Stimulated activated CD8-positive, alpha-beta memory T cell treated with anti-CD3 and anti-CD28 coated beads, Interleukin-4, amount 100 ng/mL, for 1 hour (primary cell): ENCODE measurements at places on chromosomes 6 and 20.

DNA sequence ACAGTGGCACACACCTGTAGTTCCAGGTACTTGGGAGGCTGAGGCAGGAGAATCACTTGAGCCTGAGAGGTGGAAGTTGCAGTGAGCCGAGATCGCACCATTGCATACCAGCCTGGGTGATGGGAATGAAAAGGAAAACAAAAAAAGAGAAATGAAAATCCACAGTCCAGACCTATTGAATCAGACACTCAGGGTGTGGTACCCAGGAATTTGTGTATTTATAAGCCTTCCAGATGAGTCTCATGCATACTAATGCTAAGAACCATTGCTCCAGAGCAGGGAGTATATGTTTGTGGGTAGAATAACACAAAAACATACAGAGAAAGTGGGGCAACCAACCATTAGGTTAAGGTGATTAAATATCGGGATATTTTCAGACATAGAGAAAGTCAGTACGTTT lies 36.1 kb upstream of the PLCB4 start:
- no peak for DNase-seq

GRCh38 chr6:159254186-159254585 lies 85.0 kb downstream of the FNDC1 start:
- no peak for DNase-seq

DNA sequence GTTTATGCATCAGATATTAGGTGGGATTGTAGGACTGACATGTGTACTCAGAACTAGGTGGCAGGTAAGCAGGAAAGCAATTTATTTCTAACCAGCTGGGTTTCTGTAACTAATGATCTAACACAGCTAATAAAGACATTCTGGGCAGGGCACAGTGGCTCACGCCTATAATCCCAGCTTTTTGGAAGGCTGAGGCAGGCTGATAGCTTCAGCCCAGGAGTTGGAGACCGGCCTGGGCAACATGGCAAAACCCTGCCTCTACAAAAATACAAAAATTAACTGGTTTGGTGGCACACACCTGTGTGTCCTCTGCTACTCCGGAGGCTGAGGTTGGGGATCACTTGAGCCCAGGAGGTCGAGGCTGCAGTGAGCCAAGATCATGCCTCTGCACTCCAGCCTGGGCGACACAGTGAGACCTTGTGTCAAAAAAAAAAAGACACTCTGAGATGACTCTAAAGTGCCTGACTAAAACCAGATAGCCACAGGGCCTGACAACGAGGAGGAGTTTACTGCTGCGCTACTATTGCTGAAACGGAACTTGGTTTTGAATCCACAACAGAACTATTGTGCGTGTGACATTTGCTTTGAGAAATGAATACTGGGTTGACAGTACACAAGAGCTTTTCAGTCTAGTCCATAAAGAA lies 29.2 kb upstream of the CEP85L start:
- no peak for DNase-seq

DNA sequence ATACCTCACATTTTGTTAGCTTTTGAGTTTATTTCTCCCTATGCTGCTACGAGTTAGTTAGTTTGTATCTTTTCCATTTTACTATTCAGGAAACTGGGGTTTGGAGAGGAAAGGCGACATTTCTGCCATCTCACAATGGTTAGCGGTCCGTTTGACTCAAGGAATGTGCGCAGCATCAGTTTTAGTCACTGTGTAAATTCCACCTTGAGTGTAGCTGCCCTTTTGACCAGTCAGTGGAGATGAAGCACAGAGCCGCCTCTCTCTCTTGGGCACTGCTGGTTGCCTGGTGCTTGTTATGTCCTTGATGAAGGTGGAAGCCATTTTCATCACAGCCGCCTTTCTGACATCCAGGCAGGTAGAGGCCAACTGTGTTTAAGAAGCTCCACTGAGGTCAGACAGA lies 185.5 kb downstream of the SCP2D1 start:
- no peak for DNase-seq

DNA sequence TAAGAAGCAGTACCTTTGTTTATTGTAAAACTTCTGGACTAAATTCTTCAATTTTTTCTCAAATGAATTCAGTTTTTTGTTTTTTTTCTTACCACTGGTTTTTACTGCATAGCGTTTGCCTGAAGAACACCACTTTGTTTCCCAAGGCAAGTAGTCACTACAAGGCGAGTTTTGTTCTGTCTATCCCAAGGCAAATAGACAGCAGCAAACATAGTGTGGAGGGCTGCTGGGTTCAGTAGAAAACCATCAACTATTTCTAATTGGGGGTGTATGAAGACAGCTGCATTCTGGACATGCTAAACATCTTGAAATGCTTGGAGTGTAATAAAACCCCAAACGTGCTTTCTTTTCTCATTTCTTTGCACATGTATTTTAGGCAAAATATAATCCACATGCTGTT lies 197.4 kb downstream of the ESR1 start:
- DNase-seq: no peak

DNA sequence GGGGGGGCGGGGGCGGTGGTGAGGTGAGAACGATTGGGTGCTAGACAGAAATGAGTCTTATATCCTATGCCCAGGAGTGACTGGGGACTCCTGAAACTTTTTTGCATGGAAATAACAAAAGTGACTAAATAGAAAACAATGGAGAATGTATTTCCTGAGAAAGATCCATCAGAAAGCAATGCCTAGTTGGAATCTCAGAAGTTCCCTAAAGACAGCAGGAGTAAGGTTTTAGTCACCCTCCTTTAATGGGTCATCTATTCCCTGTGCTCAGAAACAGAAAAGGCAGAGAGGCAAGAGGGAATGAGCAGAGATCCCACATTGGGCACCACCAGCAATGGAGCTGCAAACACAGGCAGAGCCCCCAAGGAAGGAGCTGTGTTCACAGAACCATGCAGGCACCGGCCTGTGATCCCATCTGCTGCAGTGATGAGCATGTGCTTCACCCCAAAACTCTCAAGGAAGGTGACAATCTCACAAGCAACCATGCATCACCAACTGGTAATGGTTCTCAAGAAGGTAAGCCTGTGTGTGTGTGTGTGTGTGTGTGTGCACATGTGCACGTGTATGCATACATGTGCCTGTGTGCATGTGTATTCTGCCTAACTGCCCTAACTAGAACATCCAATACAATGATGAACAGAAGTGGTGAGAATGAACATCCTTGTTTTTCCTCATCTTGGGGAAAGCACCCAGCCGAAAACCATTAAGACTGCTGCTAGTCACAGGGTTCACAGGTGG lies 168.4 kb downstream of the WDR27 start:
- DNase-seq: no peak

- no peak for DNase-seq
Observed at GRCh38 chr6:16787128-16787682, 25.9 kb upstream of the ATXN1 start.

DNA sequence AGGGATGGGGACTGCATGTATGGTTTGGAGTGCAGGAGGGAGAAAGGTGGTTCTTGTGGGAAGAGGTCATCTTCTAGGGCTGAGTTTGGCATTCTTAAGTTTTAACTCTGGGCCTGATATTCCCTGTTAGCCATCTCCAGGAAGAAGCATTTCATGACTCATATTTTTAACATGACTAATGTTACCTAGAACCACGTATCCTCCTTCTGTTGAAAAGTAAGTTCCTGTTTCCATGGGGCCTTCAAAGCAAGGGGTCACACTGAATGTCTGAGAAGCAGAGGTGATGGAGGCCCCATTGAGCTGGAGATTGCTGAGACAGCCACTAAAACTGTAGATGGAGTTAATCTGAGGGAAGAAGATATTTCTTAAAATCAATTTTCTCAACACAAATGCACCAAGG lies 30.2 kb downstream of the FAM229B start:
- DNase-seq: no peak

- DNase-seq: no peak
Observed at GRCh38 chr6:52666071-52666470, 4.8 kb upstream of the TMEM14A start.

DNA sequence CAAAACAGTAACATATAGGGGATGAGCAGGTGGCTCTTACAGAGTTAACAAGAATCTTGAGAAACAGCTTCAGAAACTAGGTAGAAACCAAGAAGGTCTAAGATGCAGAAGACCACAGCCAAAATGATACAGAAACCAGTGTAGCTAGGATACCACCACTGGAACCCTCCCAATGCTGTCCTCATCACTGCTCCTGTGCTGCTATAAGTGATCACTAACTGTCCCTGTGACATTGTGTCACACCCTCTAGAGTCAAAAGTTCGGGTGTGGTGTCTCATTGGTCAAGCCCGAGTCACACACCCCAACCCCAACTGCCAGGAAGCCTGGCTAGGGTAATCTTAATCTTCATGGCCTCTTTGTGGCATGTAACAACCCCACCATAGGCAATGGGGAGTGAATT lies 153.1 kb downstream of the RCAN2 start:
- no peak for DNase-seq

DNA sequence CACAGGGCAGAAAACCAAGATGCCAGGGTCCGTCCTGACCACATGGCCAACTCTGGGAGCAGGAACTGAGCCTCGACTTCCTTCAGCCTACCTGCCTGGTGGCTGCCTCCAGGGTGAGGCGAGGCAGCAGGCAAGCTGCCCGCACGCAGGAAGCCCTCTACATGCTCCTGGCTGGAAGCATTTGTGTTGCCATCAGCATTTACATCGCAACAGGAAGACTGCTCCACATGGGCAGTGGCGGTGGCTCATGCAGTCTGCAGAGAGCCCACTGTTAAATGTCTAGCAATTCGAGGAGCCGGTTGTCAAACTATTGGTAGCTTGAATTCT lies 233.8 kb downstream of the SYNDIG1 start:
- no peak for DNase-seq

- no peak for DNase-seq
Observed at GRCh38 chr6:63799313-63799712, 163.7 kb downstream of the PHF3 start.

DNA sequence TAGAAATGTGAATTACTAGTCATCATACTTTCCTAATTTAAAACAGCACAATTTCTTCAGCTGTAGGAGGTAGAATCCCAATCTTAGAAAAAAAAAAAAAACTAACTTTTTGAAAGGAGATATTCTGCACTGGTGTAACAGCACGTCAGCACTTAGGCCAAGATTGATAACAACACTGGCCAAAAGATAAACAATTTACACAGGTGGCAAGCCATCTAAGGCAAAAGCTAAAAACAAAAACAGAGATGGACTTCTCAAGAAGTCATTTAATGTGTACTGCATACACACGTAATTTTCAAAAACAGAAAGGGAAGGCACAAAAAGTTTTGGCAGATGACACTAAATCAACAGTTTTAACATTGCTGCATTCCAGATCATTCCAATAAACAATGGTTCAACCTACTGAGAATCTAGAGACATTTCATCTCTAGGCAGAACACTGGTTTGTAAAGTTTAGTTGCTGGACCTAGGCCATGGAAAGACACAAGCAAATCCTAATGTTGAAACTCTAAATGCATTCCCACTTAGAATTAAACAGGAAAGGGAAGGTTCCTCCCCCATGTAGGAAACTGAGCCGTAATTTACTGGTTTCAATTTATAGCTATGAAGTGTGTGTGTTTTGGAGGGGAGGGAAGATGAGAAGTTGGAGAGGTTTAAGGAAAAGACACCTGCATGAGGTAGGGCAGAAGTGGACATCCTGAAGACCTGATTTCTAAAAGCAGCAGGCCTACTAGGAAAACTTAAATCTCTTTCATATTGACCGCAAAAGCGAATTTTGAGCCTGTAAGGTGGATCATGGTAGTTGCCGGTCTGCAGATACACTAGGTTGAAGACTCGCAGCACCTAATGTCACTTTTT lies 1.3 kb downstream of the GCLC start:
- DNase-seq: no peak

DNA sequence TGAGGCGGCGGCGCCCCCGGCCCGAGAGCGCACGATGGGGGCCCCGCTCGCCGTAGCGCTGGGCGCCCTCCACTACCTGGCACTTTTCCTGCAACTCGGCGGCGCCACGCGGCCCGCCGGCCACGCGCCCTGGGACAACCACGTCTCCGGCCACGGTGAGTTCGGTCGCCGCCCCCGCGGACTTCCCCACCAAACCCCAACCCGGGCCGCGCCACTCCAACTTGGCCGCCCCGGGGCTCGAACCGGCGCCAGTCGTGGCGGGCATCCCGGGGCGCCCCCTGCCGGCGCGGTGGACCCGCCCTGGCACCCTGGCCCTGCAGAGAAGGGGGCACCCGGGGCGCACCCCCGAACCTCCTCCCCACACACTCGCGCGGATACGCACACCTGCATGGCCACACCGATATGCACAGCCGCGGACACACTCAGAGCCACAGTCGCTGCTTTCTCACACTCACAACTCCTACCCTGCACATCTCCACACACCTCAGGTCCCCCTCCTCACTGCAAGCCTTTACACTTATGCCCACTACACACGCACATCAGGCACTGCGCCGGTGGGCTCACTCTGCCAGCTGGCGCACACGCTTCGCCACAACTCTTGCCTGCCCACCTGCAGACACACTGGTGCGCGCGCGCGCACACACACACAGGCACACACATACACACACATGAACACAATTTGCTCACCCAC lies 535 bp downstream of the VSTM2L start:
- no peak for DNase-seq

DNA sequence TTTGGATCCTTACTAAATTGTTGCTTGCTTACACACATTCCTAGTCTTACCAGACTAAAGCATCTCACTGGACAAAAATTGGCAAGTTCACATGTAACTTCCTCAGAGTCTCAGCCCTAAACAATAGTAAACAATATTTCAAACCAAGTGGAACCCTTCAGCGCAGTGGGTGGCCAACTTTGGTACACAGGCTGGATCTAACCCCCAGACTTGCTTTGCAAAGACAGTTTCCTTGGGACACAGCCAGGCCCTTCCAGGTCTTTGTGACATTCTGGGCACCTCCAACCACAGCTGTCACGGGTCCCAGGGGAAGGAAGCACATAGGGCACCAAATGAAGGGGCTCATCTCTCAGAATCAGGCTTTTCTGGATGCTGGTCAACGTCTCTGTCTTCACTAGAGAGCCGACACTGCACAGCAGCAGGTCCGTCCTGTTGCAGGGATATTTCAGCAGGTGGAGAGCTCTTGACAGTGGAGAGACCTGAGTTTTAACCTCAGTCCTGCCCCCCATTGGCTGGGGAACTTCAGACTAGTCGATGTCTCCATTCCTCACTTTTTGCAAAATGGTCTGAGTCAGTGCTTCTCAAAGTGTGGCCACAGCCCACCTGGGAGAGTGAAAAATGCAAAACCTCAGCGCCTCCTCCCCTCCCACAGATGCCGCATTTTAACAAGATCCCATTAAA lies 91.4 kb downstream of the BFSP1 start:
- DNase-seq: no peak

GRCh38 chr20:55271371-55271770 lies 733.9 kb downstream of the CBLN4 start:
- no peak for DNase-seq

GRCh38 chr6:49939993-49940498 lies 23.9 kb downstream of the DEFB114 start:
- DNase-seq: no peak

- DNase-seq: no peak
Observed at GRCh38 chr6:142940487-142940886, 4.5 kb downstream of the HIVEP2 start.
